ENCODE measurements at places on chromosomes 3 and 15.

DNA sequence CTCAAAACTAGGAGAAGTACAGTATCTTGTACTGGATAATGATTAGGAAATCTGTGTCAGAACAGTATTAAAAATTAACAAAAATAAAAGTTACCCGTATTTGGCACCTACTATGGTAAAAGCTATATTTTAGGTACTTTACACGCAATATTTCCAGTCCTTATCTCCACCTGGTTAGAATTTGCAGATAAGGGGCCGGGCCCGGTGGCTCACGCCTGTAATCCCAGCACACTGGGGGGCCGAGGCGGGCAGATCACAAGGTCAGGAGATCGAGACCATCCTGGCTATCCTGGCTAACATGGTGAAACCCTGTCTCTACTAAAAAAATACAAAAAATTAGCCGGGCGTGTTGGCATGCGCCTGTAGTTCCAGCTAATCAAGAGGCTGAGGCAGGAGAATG, 28.4 kb downstream of the MKRN2OS start:
- DNase-seq = no peak

DNA sequence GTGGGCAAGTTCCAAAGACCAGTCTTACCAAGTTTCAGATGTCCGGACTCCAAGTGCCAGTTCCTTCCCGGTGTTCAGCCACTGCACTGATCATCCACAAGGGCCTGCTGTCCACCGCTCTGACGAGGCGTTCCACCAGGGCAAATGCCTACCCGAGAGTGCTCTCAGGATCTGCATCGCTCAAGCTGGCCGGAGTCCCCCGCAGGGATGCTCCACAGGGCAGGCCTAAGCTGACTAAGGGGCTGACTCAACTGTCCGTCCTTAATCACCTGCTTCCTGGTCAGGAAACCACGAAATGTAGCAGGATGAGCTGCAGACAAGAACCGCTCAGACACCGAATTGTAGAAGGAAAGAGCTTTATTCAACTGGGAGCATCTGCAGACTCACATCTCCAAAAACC, 341.6 kb downstream of the KCNH8 start:
- DNase-seq = no peak

DNA sequence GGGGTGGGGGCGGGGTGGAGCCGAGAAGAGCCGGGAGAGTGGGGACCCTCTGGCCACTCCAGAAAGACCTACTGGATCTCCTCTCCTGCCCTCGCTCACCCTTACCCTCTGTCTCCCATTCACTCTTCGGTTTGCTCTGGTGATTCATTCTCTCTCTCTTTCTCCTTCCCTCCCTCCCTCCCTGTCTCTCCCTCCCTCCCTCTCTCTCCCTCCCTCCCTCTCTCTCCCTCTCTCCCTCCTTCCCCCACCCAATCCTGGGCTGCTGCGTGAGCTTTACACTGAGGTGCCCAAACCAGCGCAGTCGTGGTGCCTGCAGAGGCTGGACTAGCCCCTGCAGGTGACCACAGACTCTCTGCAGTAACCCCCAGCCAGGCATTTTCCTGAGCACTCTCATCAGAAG, 32.2 kb upstream of the ADAMTS17 start:
- DNase-seq = no peak

- DNase-seq = no peak
Observed at GRCh38 chr3:185330644-185331043, 32.3 kb upstream of the MAP3K13 start.

GRCh38 chr3:124553178-124553577, 177.1 kb upstream of the UMPS start:
- no peak for DNase-seq
